Motor neuron (in vitro differentiated cells): ENCODE measurements at places on chromosomes 4 and X. TPM values are rescaled to one million over a fixed set of nuclear protein-coding genes. Genes with fewer than 3 reads are reported as not detected.

DNA sequence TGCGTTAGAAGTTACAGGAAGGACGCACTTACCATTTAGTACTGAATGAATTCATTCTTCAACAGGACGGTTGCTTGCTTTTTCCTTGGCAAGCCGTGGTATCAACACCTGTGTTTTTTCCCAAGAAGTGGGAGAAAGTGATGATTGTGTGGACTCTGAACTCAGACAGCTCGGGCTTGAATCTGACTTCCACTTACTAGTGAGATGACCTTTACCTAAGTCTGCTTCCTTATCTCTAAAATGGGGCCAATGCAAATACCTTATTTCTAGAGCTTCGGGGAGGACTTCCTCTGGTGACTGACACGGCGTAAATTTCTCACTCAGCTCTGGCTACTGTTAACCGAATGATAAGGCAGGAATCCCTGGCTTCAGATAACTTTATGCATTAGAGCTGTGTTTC is 146.8 kb upstream of the RBPJ start:
- no peak for ATAC-seq

DNA sequence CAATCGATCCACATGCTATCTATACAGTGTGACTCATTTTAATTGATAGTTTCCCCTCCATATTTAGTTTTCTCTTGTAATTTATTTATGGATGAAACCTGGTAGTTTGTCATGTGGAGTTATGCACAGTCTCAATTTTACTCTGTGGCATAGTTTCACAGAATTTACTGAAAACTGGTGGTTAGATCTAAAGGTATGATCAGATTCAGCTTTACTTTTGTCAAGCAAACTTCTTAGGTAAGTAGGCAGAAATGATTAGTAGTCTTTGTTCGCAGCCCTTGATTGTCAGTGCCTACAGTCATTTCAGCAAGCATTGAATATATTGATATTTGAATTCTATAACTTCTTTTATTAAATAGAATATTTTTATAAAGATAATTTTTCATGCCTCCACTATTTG is 2.5 kb downstream of the ADD1 start:
- no peak for ATAC-seq

Gene PNCK
- total RNA-seq: 12.5 and 17.3 TPM in 2 replicates

DNA sequence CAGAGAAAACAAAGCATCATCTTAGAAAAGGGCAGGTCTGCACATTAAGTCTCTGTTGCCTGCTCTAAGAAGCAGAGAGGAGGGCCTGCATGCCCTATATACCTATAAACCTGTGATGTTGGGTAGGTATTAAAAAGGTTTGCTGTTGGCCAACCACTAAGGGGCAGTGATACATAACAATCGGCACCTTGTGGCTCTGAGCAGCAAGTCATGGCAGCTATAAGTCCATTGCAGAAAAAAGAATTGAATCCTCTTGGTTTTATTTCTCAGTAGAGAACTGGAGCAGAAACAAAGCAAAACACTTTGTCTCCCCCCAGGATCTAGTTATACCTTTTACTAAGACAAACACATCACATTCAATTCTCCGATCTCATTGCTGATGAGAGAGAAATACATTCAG is 1364.4 kb downstream of the STIM2 start:
- ATAC-seq: peak; percentile 92

- no peak for ATAC-seq
Measured at GRCh38 chrX:123159403-123159802, 24.7 kb upstream of the GRIA3 start.

DNA sequence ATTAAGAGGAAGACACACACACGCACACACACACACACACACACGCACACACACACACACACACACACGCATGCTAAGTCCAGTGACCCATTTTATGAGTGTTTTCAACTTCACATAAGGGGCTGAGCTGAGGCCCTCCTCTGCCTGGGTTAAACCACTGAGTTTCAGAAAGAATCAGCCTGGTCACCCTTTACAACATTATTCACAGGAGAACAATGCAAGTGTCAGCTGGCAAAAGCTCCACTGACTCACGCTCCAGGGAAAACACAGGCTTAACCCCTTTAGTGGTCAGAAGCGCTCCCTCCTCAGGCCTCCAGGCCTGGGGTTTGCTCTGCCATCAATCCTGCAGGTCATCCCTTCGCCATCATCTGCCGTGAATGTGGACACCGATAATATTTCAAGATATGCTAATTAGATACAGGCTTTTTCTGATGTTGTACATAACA is 46.9 kb downstream of the ACOX3 start:
- peak; percentile 72 for ATAC-seq

Gene CTAG1A
- not detected in 2 replicates for total RNA-seq

Gene PHEX
- total RNA-seq: 0.16 and 0.19 TPM in 2 replicates

Gene RAB9B
- 0.22 and 0.39 TPM in 2 replicates for total RNA-seq

Gene RHOXF2B
- not detected in 2 replicates for total RNA-seq

DNA sequence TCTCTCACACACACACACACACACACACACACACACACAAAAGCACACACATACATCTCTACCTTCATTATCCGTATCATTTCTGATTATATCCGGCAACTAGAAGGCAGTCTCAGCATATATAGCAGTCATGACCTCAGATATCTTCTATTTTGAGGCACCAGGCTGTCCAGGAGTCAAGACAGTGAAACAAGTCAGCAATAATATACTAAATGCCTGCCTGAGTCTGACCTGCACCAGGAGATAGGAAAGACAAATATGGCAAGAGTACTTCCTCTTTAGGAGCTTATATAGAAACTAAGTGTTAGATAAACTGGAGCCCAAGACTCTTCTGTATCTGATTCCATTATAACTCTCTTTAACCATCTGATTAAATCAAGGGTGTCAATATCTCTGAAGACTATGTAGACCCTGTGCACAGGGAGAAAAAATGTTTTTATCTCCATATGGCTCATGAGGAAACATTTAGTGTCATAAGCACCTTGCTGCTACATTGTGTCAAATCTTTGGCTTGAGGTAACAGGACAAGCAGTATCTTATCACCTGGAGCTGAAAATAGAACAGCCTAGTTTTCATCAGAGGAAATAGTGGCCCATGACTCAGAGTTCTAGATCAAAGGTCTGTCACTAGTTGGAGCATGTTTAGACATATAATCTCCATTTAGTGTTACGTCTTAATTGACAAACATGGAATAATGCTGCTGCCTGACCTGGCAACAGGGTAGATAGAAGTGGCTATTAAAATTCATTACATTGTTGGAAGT is 27.0 kb upstream of the FAM47B start:
- ATAC-seq: no peak

DNA sequence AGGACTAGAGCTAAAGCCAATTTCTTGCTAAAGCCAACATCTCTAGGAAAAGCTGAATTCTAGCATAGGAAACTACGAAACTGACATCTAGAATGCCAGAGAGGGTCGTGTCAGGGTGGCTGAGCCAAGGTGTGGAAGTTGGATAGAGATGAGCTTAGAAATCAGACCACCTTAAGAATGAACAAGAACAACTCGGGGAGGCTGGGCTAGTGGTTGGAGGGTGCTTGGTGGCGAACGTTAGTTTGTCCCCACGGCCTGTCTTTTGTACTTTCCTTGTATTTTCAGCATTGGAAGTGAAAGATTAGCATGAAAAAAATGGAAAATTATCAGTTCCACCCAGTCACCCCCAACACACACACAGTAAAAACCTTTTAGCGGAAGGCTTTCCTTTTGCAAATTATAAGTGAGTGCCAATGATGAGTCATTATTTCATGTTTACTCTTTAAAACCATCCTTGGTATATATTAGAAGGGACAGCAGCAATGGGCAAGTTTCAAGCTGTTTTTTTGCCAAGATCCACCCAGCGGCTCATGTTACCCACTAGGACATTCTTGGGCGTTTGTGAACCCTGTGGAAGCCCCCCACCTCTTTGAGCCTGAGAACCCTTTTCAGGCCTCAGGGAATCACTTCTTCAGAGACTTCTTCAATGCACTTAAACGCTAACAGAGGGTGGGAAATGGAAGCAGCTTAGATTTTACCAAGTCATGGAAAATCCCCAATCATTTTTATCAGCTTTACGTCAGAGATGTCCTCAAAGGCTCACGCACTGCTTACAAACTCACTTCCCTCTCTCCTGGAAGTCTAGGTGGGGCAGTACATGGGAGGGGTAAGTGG is 4.9 kb upstream of the PPEF1 start:
- ATAC-seq: no peak

- no peak for ATAC-seq
Measured at GRCh38 chr4:36133658-36134057, 110.7 kb downstream of the ARAP2 start.
